Stimulated activated CD8-positive, alpha-beta memory T cell treated with anti-CD3 and anti-CD28 coated beads, Interleukin-15, amount 100 ng/mL, for 48 hours (primary cell): ENCODE measurements at places on chromosomes 4 and X.

GRCh38 chrX:39226251-39226650, 425.0 kb downstream of the MID1IP1 start:
- DNase-seq, result no peak

DNA sequence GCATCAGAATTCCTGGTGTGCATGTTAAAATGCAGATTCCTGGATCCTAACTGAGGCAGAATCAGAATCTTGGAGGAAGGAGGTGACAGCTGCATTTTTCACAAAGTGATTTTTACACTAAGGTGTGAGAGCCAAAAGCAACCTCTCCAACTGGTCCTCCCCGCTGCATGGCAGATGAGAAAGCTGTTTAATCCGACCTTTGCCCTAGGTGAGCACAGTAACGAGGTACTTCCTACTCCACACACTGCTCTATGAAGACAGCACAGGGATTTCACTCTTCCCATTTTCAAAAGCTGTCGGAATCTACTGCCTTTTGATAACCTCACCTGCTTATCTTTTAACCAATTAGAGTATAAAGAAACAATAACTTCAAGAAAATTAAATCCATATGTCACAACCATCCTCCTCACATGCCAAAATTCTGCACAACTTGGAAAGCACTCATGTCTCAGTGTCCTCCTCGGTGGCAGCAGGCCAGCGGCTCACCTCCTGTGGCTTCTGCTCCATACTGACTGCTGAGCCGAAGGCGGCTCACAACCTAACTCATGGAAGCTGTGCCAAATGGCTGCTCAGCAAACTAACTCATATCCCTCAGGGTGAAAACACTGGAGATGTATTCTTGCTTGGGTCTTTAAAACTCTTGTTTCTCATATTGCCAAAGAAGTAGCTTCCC, 3.6 kb downstream of the CASP6 start:
- no peak for DNase-seq

DNA sequence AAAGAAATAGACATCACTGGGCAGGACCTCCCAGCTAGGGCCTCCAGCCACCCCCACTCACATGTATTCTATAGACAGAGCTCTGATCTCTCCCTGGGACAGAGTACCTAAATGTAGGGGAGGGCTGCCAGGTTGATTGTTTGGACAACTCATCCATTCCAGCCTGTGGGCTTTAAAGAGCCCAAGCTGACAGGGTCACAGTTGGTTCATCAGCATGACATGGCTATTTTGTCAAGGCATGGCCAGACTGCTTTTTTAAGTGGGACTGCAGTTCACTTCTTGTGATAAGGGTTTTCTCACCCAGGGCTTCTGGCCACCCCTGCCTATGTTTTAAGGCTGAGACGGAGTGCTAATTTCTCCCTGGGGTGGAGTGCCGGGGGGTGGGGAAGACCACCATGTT, 63.3 kb downstream of the KLHL4 start:
- DNase-seq, result no peak

DNA sequence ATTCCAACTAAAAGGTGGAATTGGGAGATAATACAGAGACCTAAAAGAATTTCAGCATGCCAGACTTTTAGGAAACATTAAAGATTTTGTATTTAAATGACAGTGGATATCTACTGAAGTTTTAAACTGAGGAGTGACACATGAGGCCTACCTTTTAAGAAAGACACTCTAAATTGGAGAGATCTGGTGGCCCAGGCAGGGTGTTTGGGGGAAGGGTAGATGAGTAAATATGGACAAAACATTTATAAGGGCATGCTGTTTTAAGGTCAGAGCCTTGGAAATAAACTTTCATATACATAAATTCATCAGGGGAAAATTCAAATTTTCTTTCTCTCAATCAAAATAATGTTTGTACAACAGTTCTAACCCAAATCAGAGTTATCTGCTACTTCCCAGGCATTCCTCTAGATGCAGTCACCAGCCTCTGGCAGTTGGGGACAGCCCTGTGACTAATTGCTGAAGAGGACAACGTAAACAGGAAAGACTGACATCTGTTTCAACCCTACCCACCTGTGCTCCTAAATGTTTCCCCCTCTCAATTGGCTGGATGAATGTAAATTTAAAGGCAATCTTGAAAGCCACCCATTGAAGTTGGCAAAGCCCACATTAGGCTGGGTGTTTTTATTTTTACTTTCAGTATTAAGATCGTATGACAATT, 1646.9 kb upstream of the ADGRL3 start:
- no peak for DNase-seq

DNA sequence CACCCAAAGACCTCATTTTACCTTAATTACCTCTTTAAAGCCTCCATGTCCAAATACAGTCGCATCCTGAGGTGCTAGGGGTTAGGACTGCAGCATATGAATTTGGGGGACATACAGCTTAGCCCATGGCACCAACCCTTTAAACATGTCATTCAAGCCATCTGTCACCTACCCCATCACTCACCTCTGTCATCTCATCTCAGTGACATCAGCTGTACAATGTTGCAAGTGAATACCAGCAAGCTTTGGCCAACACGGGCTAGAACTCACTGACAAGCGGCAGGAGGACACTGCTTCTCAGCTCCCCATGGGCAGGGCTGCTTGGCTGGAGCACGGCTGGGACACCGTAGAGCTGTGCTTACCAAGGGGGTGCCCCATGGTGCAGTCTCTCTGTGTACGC, 107.5 kb downstream of the STK32B start:
- no peak for DNase-seq

DNA sequence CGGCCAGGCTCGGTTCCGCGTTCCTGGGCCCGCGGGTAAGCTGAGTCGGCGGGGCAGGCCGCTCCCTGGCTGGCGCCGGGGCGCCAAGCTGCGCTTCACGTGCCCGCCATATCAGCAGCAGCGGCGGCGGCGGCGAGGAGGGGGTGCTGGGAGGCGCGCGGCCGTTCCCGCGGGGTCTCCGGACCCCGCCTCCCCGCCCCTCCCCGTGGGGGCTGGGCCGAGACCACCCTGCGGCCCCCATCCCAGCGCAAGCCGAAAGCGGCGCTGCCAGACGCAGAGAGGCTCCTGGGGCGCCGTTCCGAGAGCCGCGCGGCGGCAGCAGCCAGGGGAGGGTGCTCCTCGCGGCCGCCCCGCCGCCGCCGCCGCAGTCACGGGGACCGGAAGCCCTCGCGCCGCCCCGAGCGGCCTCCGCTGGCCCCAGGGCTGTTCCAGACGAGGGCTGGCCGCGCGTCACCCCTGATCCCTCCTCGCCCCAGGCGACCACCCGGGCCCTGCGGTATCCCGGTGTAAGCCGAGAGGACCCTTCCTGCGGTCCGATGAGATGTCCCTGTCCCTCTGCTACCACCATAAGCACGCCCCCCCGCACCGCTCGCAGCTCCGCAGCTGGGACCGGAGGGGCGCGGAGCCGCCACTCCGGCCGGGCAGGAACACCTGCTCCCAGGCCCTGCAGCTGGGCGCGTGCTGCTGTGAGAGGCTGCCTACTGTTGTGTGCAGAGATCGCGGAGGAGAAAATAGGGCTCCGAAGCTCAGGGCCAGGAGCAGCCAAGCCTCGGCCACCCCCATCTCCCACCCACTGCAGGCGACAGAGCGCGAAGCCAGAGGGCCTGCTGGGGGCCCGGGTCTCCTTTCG, 7.5 kb upstream of the BCOR start:
- DNase-seq, result no peak

DNA sequence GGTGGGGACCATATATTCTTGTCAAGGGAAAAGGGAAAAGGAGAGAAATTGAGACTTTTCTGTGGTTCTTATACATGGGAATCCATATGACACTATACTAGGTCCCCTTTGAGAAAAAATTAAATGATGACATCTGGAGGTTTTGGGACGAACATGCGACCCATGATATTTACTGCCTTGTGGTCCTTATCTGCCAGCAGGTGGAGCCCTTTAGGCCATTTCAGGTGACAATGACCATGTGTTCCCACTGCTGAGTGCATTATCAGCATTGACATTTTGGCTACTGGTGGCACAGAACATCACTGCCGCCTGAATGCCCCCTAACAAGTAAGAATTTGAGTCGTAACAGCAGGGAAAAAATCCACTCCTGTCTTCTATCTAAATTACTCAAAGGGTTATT, 843.4 kb downstream of the FSTL5 start:
- no peak for DNase-seq

DNA sequence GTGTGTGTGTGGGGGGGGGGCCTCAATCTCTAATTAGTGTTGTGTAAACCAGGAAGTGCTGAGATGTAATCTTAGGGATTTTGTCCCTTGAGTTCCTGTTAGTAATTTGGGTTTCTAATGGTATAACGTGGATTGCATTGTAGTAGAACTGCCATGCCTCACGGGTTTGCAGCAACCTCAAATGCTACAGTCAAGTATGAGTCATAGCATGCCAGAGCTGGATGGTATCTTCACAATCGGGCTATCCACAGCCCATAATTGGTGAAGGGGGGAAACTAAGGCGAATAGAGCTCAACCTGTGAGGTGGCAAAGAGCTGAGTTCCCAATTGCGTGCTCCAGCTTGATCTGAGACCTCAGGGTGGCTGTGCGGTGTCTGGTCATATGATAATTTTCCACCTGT, 2.2 kb upstream of the FMR1NB start:
- no peak for DNase-seq

- no peak for DNase-seq
Observed at GRCh38 chr4:84496331-84496705, 2.8 kb downstream of the NKX6-1 start.

- no peak for DNase-seq
Observed at GRCh38 chrX:39757971-39758370, 339.8 kb downstream of the BCOR start.

GRCh38 chr4:16437836-16438235, 211.6 kb upstream of the TAPT1 start:
- DNase-seq, result no peak

DNA sequence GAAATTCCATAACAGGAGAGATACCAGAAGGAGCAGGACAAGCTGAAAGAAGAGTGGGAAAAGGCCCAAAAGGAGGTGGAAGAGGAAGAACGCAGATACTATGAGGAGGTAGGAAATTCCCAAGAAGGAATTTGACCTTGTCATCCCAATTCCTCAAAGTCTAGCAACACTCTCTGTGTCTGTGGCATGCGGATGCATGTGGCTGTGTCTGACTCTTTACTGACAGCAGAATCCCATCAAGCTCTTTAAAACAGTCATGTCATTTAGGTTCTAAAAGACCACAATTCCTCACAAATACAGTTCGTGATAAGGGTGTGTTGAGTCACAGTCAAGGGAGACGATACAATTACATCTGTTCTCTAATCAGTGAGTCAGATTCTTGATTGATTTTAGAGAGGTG, 68.5 kb downstream of the PHOX2B start:
- DNase-seq, result no peak

GRCh38 chr4:180560896-180561295, 1682.3 kb upstream of the TENM3 start:
- DNase-seq, result no peak

- no peak for DNase-seq
Observed at GRCh38 chr4:20297783-20298182, 46.1 kb downstream of the SLIT2 start.

GRCh38 chrX:39067866-39068265, 266.6 kb downstream of the MID1IP1 start:
- DNase-seq, result no peak

- no peak for DNase-seq
Observed at GRCh38 chrX:132119283-132119682, 8.5 kb downstream of the FRMD7 start.

- no peak for DNase-seq
Observed at GRCh38 chr4:172946503-172946902, 222.1 kb upstream of the GALNT7 start.

GRCh38 chr4:156884183-156884582, 87.4 kb downstream of the PDGFC start:
- DNase-seq, result no peak

GRCh38 chr4:140637836-140638235, 69.1 kb upstream of the UCP1 start:
- no peak for DNase-seq

DNA sequence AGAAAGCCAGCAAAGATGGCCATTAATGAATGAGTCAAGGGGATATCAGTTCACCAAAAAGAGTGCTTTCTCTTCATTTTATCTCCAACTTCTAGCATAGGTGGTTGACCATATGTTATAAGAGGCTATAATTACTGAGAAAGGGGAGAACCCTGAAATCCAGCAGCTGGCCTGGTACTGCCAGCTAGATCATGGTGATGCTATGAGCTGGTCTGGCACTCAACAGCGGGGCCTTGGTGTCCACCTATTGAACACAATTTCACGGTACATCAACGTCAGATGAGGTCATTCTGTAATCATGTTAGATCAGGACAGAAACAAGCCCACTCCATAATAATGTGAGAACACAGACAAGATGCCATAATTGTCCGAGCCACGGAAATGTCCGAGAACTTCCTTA, 1644.8 kb upstream of the PCDH7 start:
- no peak for DNase-seq

DNA sequence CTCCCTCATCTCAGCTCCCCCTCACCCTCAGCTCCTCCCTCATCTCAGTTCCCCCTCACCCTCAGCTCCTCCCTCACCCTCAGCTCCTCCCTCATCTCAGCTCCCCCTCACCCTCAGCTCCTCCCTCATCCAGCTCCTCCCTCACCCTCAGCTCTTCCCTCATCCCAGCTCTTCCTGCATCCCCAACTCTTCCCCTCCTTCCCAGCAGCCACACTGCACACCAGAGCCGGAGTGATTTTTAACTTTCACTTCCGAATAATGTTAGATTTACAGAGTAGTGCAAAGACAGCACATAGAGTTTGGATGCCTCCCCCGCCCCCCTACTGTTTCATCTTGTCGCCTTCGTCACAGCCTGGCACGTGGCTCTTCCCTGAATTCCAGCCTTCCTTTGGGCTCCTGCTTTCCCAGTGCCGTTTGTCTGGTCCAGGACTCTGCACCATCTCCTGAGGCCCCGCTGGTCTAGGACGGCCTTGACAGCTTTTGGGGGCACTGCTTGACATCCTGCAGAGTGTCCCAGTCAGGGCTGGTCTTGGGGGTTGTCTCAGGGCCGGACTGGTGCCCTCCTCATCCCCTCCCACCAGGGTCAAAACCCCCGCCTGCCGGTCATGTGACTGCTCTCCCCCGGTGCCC, 110.2 kb downstream of the FAM53A start:
- no peak for DNase-seq
